Effector memory CD4-positive, alpha-beta T cell (primary cell): ENCODE measurements at places on chromosomes 1 and 21.

DNA sequence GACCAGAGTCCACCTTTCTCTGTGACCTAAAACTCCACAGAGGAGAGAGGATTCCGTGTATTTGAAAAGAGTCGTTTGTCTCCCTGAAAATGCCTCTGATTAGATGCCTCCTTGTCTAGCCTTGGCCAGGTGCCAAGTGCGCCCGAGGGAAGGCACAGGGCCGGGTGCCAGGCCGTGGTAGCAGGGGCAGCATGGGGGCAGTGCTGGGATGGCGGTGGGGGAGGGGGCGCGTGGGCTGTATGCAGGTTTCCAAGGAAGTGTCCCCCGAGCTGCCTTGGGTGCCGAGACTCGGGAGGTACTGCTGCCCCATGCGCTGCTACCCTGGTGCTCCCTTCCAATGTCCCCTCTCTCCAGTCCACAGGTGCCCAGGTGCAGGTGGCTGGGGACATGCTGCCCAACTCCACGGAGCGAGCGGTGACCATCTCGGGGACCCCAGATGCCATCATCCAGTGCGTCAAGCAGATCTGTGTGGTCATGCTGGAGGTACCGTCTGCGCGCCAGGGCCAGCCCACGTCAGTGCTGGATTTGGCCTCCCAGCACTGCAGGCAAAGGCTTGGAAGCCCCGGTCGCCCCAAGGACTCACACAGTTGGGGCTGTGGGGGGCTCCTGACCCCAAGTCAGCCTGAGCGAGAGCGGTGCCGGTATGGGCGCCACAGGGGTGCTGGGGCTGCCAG lies 70.9 kb upstream of the COL6A1 start:
- DNase-seq = no peak

- peak; percentile 50 for DNase-seq
Measured at GRCh38 chr1:52601991-52602855, at the start of gene GPX7. TSS of gene GPX7 (plus strand) at chr1:52602371. CDS start at chr1:52602410, 39 bp downstream.

- no peak for DNase-seq
Measured at GRCh38 chr1:208497866-208498541, 253.8 kb upstream of the PLXNA2 start.

GRCh38 chr1:81921851-81922462 lies 121.2 kb downstream of the ADGRL2 start:
- no peak for DNase-seq

DNA sequence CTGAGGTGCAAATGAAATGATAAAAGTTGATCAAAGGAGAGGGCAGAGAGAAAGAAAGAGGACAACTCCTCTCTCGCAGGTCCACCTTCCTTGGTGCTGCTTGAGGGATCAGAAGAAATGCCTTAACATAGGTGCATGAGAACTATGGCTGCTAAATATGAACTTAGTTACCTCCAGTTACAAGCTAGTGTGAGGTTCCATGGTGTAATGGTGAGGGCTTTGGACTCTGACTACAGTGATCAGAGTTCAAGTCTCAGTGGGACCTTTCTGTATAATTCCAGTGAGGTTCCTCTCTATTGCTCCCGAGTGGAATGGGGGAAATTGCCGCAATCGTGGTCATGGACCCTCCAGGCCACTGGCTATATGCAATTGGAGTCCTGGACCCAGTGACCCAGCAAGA lies 387.3 kb downstream of the FAM72C start:
- DNase-seq = no peak

DNA sequence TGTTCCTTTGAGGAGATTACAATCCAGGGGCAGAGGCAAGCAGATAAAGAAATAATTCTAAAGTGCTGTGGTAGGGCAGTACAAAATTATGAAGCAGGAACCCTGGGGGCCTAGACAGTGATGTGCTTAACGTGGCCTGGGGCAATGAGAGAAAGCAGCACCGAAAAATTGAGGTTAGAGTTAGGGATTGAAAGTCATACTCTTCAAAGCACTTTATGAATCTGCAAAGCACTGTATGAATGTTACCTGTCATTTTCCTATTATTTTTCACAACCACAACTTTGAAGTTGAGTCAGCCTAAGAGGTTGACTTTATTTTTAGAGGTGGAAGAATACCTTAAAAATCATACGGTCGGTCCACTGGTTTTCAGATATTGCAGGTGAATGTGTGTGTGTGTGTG lies 183.4 kb upstream of the NFIA start:
- no peak for DNase-seq

GRCh38 chr21:28771790-28772501 lies 220.7 kb downstream of the LTN1 start:
- DNase-seq = no peak

DNA sequence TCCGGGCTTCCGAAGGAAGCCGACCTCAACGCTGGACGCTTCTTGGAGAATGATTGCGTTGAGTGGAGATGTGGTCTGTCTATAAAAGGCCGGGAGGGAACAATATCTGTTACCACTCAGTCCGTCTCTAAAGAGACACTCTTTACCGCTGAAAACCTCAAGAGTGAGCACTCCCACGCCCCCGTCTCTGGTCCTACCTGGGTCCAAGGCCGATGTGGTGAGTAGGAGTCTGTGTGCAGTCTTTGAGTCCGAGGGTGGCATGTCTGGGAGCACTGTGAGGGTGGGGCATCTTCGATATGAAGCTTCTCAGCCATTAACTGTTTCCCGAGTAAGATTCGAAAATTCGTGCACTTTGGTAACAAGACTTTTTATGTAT lies 576 bp downstream of the ZFP69 start:
- no peak for DNase-seq
